Liver (tissue), 10 donors: ENCODE measurements at places on chromosomes 5 and 9. TPM values are rescaled to one million over a fixed set of nuclear protein-coding genes. Genes with fewer than 3 reads are reported as not detected.

OR1Q1 gene
- total RNA-seq, result not detected

- H3K27me3 ChIP-seq, result no peaks in the 10 kb centered on the region
- no peak overlapping the region for H3K27ac ChIP-seq
- DNase-seq, result no peak
- H3K4me3 ChIP-seq, result no peak overlapping the region
Measured at GRCh38 chr5:136455409-136455808, 90.1 kb upstream of the TRPC7 start.

TMEM174 gene
- total RNA-seq, result not detected

SURF2 gene
- 13.5 TPM for total RNA-seq

EIF4E1B gene
- total RNA-seq, result not detected

DNA sequence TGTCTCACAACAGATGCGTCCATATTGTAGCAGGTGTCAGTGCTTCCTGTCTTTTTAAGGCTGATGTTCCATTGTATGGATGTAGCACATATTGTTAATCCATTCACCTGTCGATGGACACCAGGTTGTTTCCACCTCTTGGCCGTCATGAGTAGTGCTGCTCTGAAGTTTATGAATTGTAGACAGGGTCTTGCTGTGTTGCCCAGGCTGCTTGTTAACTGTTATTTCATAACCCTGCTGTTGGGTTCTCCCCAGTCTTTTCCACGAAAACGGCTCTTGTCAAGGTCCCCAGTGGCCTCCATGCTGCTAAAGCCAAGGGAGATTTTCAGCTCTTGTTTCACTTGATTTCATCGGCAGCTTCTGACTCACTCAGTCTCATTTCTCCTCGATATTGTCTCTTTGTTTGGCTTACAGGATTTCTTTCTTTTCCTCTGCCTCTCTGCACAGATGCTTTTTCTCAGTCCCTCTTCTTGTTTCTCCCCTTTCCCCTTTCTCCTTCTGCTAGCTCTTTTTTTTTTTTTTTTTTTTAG lies 12.1 kb upstream of the PSD2 start:
- no peak for DNase-seq
- peaks cover 9% of the 10 kb centered on the region for H3K4me1 ChIP-seq
- H3K27ac ChIP-seq, result no peak overlapping the region
- no peak overlapping the region for H3K4me3 ChIP-seq

GRCh38 chr9:3656224-3656623 lies 130.4 kb upstream of the RFX3 start:
- no peak for DNase-seq
- no peaks in the 10 kb centered on the region for H3K36me3 ChIP-seq
- no peak overlapping the region for H3K27ac ChIP-seq
- H3K4me3 ChIP-seq, result no peak overlapping the region
